Stimulated activated CD4-positive, alpha-beta T cell treated with anti-CD3 and anti-CD28 coated beads, TNF-alpha, amount 100 ng/mL, for 48 hours (primary cell): ENCODE measurements at places on chromosomes 1 and 21.

DNA sequence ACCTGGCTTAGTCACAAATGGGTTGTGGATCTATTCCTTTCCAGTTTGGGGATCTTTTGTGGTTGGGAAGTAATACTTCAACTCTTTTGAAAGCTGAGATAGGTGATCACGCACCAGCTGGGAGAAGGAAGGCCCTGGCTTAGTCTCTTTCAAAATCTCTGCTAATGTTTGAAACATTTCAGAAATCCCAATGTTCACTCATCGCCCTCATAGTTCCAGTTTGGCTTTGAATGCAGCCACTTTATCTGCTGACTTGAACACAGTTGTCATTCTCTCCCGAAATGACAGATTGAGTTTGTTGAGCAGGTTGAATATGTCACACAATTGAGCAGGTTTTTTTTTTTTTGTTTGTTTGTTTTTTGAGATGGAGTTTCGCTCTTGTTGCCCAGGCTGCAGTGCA, 24.6 kb downstream of the RASAL2 start:
- no peak for DNase-seq

GRCh38 chr21:38303300-38303699, 46.5 kb downstream of the KCNJ15 start:
- DNase-seq, result no peak

DNA sequence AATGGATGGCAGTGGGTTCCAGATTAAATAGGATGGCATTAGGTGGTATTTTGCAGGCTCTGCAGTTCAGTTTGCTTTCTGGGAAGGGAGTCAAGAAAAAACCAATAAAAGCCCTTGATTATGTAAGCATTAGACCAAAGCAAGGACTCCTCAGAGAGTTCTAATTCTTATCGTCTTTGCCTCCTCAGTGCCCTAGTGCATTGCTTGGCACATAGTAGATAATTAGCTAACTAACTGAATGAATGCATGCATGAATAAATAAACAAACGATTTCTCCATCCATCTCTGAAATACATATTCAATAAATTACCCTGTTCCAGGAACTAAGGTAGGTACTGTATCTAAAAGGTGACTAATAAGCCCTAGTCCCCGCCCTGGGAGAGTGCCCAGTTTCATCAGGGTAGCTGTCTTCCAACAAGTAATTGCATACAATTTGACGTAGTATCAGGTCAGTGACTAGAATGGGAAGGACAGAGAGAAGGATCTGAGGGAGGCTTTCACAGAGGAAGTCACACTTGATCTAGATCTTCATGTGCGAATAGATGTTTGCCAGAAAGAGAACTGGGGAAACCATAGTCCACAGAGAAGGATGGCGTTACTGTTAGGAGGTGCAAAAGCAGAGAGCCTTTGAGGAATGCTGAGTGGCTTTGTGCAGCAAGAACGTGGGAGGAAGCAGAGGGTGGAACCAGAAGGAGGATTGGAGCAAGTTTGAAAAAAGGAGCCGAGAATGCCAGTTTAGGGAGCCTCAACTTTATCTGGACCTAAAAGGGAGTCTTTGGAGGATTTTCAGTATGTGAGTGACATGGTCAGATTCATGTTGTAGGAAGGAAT, 111.4 kb downstream of the TBX19 start:
- no peak for DNase-seq

GRCh38 chr1:179043266-179043665, 17.6 kb downstream of the FAM20B start:
- DNase-seq, result no peak

GRCh38 chr1:243258731-243259130, 2.9 kb downstream of the SDCCAG8 start:
- no peak for DNase-seq

DNA sequence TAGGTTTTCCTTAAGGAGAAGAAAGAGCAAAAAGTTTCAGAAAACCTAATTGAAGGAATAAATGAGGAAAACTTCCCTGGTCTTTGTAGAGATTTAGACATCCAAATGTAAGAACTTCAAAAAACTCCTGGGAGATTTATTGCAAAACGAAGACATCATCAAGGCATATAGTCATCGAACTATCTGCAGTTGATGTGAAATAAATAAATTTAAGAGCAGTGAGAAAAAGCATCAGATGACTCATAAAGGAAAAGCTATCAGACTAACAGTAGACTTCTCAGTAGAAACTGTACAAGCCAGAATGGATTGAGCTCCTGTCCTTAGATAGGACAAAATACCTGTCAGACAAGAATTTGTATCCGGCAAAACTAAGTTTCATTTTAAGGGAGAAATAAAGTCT, 569.4 kb upstream of the ADAMTS5 start:
- DNase-seq, result no peak
